Stimulated activated CD8-positive, alpha-beta memory T cell treated with anti-CD3 and anti-CD28 coated beads, Interleukin-4, amount 100 ng/mL, for 1 hour (primary cell): ENCODE measurements at places on chromosomes 2 and 18.
A peak's percentile ranks its signal among the peaks of the same experiment; 100 is the strongest.

- DNase-seq = no peak
These were observed 277.1 kb upstream of the NRP2 start for GRCh38 chr2:205405194-205405593.

- no peak for DNase-seq
These were observed 82.1 kb downstream of the EIF2AK3 start for GRCh38 chr2:88545118-88545517.

GRCh38 chr2:186429104-186429503 is 57.0 kb upstream of the ZC3H15 start:
- no peak for DNase-seq

- no peak for DNase-seq
These were observed 1.6 kb upstream of the KLF7 start for GRCh38 chr2:207167099-207167923.

DNA sequence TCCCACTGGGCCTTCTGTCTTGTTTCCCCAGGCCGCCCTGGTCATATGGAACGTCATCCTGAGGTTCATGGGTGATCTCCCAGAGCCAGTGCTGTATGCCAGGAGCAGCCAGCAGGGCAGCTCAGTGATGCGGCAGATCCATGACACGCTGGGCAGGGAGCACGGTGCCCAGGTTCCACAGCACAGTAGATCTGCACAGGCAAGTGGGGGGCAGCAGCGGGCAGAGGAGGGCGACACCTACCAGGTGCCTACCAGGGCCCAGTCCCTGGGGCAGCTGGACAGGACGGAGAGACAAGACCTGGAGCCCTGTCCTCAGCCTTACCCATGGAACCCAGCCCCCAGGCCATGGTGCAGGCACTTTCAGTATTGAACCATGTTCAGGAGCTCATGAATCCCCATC is 36.1 kb upstream of the GPR17 start:
- no peak for DNase-seq

DNA sequence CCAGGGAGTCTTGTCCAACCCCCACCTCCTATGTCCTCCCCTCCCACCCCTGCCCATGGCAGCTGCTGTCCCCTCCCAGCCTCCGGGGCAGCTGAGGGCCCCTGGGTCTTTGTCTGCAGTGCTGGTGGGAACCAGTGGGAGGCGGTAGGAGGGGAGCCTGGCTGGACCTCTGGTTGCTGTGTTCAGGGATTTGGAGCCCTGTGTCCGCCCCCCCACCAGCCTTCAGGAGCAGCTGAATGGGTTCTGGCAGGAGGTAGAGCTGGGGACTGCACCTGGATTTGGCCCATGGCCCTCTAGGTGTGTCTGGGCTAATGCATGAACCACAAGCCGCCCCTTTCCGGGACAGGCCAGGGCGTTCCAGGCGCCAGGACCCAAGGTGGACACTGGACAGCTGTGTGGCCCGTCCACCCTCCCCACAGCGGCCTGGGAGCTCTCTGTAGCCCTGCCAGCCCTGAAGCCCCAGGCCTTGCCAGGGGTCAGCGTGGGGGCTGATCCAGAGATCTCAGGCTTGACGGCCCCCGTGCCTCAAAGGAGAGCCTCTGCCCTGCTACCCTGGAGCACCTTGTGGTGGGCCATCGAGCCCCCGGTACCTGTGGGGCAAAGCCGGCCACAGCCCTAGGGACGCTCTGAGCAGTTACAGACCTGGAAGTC is 25.4 kb downstream of the GPC1 start:
- no peak for DNase-seq

DNA sequence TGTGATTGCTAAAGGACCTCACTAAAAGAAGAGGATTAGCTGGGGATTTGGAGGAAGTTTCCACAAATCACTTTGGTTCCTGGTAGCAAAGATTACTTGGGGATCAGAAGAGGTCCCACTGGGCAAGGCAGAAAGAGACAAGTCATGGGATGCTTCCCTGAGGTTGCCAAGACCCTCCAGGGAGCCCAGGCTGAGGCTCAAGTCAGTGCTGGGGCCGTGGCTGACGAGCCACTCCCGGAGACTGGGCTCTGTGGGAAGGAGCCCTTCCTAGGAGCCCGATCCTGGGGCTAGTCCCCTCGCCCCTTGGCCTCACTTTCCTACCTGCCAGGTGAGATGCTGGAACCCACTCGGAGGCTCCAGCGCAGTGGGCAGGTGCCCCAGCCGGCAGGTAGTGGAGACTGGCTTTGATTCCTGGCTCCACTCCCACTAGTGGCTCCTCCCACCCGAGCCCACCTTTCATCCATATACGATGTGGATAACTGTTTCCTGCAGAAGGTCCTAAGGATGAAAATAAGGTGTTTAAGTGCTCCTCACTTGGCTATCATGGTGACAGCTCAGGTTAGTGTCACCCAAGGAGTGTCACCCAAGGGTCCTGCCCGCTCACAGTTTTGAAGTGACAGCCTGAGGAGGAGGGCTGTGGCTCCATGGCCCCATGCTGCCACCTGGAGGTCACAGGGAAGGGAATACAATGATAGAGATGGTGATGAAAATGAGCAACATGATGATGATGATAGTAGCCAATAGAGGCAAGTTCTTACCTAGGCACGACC is 100.5 kb downstream of the CAPN13 start:
- DNase-seq = peak; percentile 19

DNA sequence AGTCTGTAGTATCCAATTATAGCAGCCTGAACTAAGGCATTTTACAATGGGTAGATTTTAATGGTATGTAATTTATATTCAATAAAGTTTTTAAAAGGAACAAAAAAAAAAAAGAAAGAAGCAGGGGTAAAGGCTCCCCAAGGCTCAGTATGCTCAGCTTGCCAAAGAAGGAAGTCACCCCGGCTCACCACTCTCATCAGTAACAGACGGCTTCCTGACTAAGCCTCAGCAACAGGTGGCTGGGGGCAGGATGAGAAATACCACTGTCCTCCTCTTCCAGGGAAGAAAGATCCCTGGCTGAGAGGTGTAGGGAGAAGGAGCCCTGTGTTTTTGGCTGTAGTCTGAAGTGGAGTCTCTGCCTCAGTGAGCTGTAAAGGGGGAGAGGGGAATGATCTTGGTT is 121.2 kb downstream of the ARHGEF4 start:
- no peak for DNase-seq

- no peak for DNase-seq
These were observed 256.3 kb upstream of the MYT1L start for GRCh38 chr2:2587354-2587753.

DNA sequence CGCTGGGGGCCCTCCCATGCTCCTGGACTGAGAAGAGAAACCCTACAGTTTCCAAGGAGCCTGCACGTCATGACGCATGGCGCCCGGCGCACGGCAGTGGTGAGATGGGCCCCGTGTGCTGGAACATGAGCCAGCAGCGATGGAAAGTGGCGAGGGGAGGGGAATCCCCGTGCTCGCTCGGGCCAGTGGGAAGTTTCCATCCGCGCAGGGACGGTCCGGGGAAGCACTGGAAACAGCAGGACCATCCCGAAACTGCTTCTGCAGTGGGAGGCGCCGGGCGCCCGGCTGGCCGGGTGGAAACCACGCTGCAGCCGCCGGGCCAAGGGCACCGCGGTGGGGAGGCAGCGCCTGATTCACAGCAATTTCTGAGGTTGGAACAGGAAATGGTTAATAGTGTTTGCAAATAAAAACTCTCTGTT is 4.9 kb upstream of the PDCD1 start:
- DNase-seq = no peak

GRCh38 chr2:43513216-43513615 is 82.6 kb downstream of the THADA start:
- DNase-seq = no peak

- DNase-seq = no peak
These were observed 2.1 kb downstream of the NCKAP1 start for GRCh38 chr2:183035954-183036669.

- no peak for DNase-seq
These were observed 45.6 kb downstream of the ZNF519 start for GRCh38 chr18:14086458-14087231.

DNA sequence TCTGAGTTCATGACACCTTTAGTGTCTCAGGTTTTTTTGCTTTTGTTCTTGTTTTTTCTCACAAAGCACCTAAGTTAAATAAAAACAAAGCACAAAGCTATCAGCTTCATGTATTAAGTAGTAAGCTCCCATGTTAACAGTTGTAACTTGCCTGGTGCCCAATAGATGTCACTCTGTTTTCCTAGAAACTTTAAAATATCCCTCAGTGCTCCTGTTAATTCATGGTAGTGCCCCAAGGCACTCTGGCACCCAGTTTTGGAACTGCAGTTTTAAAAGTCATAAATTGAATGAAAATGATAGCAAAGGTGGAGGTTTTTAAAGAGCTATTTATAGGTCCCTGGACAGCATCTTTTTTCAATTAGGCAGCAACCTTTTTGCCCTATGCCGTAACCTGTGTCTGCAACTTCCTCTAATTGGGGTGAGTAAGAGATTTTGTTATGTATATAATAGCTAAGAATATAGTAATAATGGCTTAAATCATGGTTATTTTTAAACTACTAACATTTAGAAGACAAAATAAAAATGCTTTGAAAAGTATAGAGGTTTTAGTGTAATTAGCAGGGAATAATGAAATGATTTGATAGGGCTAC is 555.0 kb upstream of the TMEFF2 start:
- no peak for DNase-seq

DNA sequence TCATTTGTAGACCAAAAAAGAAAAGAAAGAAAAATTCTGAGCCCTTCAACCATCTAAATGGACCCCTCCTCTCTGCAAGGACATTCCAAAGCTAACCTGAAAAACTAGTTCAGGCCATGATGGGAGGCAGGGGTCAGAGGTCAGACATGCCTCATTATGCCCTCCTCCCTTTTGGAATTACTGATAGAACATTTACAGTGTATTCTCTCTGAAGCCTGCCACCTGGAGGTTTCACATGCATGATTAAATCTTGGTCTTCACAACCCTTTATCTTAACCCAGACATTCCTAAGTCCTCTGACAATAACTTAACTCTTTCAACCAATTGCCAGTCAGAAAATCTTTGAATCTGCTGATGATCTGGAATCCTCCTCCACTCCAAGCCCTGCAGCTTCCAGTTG is 86.0 kb downstream of the SPP2 start:
- DNase-seq = no peak

- DNase-seq = no peak
These were observed 193.7 kb upstream of the ID2 start for GRCh38 chr2:8488001-8488738.

- DNase-seq = no peak
These were observed 67.1 kb downstream of the ACTR2 start for GRCh38 chr2:65294701-65295100.

DNA sequence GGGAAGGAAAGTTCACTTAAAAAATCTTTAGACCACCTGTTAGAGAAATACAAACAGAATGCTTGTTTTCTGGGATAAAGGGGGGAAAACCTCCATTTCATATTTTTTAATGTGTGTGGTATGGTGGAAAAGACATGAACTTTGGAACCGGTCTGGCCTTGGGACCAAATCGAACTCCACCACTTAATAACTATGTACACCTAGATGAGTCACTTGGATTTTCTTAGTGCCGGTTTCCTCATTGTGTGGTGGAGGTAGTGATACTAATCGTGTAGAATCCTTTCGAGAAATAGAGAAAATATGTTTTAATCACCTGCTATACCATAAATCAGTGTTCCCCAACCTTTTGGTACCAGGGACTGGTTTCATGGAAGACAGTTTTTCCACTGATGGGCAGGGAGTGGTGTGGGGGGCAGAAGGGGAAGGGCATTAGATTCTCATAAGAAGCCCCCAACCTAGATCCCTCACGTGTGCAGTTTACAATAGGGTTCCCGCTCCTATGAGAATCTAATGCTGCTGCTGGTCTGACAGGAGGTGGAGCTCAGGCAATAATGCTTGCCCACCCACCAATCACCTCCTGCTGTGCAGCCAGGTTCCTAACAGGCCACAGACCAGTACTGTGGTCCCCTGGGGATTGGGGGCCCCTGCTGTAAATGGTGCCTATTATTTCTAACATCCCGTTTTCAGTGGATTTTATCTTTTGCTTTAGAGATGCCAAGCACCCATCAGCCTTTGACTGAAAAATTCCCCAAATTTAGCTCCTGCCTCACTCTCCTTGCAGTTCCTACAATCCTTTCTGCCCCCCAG is 308.8 kb downstream of the PRKCE start:
- DNase-seq = no peak

- no peak for DNase-seq
These were observed 331.1 kb downstream of the GULP1 start for GRCh38 chr2:188622601-188623260.

DNA sequence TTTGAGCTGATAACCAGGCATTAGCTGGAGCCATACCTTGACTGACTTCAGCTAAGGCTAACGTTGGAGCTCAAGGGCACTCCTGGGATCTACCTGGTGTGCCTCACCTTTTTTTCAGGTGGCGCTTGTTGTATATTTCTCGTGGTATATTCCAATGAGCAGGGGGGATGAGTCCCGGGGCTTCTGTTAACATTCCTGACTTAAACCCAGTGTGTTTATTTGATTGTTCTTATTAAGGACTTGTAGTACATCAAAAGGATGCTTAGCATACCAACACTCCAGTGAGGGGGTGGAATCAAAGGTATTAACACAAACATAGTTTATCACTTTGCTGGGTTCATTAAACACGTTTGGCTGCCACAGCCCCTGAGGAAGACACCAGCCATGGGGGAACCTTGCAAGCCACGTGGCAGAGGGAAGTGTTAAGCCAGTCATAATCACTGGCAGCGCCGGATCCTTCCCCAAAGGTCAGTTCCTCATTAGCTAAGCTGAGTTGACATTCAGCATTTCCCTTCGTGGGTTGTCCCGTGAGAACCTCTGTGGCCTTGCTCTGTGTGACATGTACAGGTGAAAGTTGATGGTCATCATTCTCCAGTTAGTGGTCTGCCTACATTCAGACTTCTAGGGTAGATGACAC is 119.5 kb upstream of the MCFD2 start:
- DNase-seq = no peak

DNA sequence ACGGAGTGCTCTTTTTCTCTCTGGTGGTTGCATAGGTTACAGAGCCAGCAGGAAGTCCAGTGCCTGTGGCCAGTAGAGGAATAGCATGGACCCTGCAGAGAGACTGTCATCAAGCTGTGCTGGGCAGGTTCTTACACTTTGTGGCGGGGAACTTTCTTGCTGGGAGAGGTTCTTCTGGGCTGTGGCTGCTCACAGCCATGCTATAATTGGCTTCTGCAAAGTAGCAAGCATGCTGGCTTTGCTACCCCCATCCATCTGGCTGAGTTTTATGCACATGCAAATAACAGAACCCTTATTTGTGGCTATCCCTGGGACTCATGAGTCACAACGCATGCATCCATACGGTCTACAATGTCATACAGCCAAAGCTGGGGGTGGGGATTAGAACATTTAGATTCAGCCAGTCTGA is 68.9 kb downstream of the PLCL1 start:
- no peak for DNase-seq

GRCh38 chr2:145157741-145158591 is 638.0 kb upstream of the ZEB2 start:
- DNase-seq = no peak

DNA sequence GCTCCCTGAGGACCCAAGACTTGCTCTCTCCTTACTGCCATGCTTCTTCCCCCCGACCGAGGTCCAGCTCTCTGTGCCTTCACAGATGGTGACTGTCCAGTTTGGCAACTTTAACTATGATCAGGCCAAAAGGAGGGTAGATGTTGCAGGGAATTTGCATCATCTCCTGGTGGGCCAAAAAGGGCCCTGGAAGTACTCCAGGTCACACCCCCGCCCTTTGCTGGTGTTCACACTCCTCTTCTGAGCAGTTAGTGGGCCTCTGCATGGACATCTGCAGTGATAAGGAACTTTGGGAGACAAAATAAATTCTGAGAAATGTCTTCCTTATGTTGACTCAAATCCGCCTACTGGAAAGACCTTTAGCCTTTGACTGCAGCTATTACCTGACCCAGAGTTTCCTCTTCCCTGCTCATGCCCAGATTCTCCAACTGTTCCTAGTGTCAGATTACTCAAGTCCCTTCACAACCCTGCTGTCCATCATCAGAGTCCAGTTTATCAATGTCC is 234.4 kb downstream of the LOXHD1 start:
- no peak for DNase-seq

- no peak for DNase-seq
These were observed 80.6 kb downstream of the RIT2 start for GRCh38 chr18:43034683-43035500.
